SW 1271 (cell line): ENCODE measurements at places on chromosomes 2 and 18.

DNA sequence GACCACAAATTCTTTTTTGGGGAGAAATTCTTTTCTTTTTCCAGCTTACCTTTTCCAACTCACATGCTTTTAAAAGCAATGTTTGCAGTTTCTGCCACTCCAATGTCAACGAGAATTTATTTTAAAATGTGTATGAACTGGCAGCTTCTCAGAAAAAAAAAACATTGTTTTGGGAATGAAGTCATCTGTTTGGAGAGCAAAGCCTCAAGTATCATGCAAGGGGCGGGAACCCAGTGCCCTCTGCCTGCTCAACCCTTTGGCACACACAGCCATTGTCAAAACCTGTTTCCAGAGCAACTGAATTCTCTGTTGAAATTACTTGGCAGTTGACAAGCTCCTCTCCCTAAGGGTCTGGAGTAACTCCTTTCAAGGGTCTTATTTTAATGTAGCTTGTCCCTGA is 128.5 kb downstream of the QPCT start:
- no peak for DNase-seq

GRCh38 chr2:128197059-128197458 is 106.1 kb downstream of the UGGT1 start:
- DNase-seq: no peak

- no peak for DNase-seq
These were observed 8.5 kb upstream of the RMDN2 start for GRCh38 chr2:37916512-37917082.

DNA sequence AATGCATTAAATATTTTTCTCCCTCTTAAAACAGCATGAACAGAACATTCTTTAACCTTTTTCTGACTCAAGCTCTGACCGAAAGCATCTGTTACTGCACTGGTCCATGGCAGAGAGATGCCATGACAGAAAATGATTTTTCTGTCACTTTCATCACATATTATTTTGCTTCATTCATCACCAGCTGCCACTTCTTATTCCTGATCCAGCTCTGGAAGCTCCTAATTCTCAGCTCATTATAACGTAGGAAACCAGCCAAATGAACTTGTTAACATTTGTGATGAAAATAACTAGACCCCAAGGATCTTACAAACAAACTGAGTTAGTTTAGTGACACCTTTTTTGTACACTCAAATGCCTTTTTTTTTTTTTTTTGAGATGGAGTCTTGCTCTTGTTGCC is 7.6 kb upstream of the CFLAR start:
- DNase-seq: no peak

- DNase-seq: peak; percentile 71
These were observed at the start of gene TCF7L1 for GRCh38 chr2:85132834-85133637. TCF7L1 (plus strand) TSS chr2:85133392; CDS start chr2:85133685, 293 bp downstream.

GRCh38 chr2:25049422-25049821 is 7.5 kb downstream of the EFR3B start:
- DNase-seq: no peak

DNA sequence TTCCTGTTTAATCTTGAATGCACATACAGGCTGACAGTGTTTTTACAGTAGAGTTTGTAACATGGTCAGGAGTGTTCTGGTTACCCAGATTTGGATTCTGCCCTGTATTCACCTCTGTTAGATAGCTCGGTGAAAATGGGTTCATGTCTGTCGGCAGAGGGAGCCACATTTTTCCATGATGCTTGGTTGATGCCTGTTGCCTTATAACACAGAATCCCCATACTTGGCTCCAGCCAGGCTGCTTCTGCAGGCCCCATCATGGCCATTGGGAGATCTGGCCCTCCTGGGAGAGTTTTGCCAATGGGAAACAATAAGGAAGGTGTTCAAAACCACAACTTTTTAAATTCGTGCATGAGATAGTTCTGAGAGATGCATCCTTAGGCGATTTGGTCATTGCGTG is 78.1 kb downstream of the WDSUB1 start:
- no peak for DNase-seq

DNA sequence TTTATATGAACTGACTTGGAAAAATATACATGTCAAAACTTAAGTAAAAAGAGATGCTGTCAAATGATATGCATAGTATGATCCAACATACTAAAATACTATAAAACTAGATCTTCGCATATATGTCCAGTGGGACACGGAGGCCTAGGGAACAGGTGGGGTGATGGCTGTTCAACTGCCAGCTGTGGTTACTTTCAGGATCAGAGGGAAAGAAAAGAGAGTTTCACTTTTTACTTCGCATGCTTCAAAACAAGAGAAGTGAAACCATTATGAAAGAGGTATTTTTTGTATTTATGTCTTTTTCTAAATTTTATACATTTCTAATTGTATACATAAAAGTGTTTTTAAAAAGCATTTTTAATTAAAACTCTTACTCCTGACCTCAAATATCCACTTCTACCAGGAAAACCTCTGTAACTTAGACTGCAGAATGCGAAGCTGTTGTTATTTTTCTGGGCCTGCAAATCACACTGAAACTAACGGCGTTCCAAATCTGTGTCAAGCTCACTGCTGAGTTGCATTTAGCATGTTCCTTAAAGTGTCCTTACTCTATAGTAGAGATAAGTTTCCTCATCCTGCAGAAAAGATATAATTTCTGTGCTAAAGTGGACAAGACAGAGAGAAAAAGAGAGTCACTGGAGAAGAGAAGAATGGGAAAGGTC is 97.8 kb upstream of the SLC35G4 start:
- no peak for DNase-seq

- DNase-seq: no peak
These were observed 70.3 kb downstream of the POLR1A start for GRCh38 chr2:86035376-86035882.
